OCI-M1 (cell line): ENCODE measurements at places on chromosomes 2 and 18.
A peak's percentile ranks its signal among the peaks of the same experiment; 100 is the strongest.

- DNase-seq: no peak
These were observed 210.6 kb upstream of the EPAS1 start for GRCh38 chr2:46086578-46087070.

DNA sequence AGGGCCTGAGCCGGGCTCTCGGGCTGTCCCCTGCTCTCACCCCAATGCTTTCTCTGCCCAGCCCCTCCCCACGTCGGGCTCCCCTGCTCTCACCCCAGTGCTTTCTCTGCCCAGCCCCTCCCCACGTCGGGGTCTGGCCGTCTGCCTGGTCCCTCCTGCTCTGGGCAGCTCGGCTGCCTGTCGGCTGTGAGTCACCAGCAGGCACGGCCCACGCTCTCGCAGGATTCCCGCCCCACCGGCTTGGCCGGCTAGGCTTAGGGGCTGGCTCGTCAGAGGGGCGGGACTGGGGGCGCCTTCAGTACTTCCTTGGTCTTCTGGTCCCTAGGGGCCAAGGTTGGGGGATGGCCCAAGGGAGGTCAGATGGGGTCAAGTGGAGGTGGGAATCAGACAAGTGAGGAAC lies 3.3 kb downstream of the BOK start:
- no peak for DNase-seq

GRCh38 chr2:118103951-118104940 lies 16.0 kb downstream of the INSIG2 start:
- no peak for DNase-seq

DNA sequence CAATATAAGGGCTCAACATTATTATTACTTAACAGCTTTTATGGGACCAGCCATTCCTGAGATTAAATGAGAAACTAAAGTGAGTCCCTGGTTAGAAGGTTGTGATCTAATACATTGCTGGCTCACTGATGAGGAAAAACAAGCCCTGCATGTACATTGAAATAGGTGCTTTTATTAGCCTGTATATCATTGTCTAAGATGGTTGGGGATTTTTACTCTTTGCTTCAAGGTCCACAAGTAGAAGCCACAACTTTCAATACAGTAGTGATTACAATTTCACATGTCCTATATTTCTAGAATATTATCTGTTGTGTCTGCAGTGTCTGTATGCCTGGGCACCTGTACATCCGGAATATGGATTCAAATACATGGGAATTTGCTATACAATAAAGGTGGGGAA lies 104.1 kb upstream of the FZD5 start:
- no peak for DNase-seq

DNA sequence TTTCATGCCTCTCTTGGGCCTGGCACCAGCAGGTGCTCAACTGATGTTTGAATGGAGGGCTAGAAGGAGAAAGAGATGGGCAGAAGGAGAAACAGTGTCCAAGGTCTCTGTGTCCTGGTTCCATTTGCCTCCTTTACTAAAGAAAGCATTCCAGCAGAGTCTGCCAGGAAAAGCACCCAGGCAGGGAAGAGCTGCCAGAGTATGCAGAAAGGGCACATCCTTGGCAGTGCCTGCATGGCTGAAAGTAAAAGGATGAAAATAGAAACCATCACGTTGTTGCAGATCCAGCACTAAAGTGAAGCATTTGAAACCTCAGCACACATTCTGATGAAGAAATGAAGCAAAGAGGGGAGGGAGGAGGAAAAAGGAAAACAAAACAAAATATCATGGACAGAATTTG lies 142.2 kb downstream of the ESCO1 start:
- DNase-seq: no peak

DNA sequence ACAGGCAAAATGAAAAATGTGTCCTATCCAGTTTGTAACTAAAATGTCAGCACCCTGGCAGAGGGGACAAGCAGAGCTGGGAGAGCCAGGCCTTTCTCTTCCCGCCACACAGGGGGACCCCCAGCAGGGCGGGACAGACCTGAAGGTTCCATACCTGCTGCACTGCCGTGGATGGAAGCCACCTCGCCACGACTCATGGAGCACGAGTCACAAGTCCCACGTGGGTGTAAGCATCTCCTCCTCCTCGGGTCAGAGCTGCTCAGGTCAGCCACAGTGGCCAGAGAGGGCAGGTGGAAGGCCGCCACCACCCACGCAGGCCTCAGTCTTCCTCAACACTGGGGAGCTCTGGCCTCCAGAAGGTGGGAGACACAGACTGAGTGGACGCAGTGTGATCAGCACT lies 21.0 kb downstream of the C1QL2 start:
- no peak for DNase-seq

DNA sequence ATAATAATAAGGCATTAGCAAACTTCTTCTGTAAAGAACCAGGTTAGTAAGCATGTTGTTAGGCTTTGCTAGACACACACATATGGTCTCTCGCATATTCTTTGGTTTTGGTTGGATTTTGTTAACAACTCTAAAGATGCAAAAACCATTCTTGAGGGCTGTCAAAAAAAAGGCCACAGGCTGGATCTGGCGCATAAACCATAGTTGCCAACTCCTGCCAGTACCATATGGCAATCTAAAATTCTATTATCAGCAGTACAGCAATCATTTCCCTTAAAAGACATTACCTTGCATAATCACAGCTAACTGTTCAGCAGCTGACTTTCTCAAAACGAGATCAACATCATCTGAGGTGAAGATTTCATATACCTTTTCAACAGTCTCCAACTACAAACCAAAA lies 63.5 kb downstream of the RTTN start:
- DNase-seq: no peak

DNA sequence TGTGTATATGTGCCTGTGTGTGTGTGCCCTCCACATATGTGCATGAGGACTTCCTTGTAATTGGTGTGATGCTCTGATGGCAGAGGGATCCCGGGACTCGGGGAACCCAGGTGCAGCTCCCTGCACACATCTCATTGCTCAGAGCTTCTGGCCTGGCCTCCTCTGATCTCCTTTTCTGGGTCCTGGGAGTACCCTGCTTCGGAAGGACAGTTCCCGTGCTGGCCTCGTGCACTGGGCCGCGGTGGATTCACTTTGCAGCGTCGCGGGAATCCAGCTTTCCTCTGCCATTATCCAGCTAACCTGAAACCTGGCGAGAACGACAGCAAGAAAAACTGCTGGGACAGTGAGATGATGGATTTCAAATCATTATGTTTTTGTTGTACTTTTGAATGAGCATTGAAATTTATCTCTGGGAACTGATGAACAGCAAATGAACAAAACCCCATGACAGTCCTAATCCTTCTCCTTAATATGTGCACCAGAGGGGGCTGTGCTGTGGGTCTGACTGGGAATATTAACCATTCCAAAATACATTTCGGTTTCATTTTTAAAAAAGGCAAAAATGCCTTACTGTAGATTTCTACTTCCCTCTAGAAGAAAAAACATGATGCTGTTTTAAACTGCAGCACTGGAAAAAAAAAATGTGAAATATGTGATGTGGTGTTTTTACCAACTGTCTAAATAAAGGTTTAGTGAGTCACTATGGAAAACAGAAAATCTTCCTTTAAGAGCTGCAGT lies 78.2 kb downstream of the PTGR3 start:
- peak; percentile 8 for DNase-seq
